MCF 10A (cell line): ENCODE measurements at places on chromosomes 13 and 19.

DNA sequence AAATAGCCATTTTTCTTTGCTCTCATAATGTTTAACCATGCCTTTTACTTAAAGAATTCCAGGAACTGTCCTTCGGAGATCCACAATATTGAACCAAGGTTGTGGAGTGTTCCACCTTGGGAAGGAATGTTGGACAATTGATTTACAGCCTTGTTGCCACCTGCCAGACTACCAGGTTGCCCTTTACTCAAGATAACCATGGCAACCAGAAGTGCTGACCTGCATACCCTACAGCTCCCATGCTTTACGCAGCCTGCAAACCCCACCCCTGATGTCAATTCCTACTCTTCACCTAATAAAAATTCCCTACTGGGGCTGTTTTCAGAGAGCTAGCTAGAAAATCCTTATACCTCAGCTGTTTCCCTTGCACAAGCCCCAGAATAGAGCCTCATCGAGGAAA is 151.0 kb upstream of the RXFP2 start:
- no peak for DNase-seq

DNA sequence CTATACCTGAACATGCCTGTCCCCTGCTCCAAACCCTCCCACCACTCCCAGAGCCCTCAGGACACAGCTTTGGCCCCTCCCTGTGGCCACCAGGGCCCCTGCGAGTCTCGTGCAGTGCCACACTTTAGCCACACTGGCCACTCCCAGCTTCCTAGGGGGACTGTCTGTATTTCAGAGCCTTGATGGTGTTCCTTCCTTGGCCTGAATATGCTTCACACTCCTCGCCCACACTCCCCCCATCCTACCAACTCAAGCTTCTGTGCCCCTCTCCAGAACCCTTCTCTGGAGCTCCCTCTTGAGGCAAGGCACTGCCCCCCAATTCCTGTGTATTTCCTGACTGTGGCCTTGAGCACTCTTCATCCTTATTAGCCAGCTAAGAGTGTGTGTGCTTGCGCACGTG is 80.2 kb downstream of the DPF1 start:
- DNase-seq = no peak

- DNase-seq = no peak
Observed at GRCh38 chr19:18098891-18099622, 1.5 kb downstream of the MAST3 start.

- DNase-seq = no peak
Observed at GRCh38 chr13:90201202-90201601, 1146.3 kb upstream of the MIR17HG start.

GRCh38 chr19:38478273-38478971 is 44.9 kb downstream of the RYR1 start:
- peak; percentile 28 for DNase-seq

- peak; percentile 97 for DNase-seq
Observed at GRCh38 chr13:51520524-51520923, 63.7 kb upstream of the WDFY2 start.

- no peak for DNase-seq
Observed at GRCh38 chr19:38861368-38861767, 11.6 kb upstream of the HNRNPL start.

DNA sequence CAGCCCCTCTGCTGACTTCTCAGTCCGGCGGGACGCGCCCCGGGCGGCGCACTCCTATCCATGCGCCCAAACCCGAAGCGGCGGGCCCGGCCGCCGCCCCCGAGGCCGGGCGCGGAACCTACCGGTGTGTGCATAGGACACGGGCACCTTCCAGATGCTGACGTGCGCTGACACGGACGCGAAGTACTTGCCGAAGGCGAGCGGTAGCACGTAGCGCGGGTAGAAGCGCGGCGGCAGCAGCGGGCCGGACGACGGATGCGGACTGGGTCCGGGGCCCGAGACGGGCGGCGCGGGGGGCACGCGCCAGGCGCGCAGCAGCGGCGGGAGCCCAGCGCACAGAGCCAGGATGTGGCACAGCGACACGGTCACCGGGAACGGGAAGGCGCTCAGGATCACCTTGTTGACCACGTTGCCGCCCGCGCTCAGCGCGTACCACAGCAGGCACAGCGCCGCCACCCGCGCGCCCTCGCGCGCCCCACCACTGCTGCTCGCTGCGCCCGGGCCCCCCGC is 338 bp downstream of the SLC35E1 start:
- no peak for DNase-seq

GRCh38 chr19:738509-739128 is 12.3 kb upstream of the MISP start:
- no peak for DNase-seq

DNA sequence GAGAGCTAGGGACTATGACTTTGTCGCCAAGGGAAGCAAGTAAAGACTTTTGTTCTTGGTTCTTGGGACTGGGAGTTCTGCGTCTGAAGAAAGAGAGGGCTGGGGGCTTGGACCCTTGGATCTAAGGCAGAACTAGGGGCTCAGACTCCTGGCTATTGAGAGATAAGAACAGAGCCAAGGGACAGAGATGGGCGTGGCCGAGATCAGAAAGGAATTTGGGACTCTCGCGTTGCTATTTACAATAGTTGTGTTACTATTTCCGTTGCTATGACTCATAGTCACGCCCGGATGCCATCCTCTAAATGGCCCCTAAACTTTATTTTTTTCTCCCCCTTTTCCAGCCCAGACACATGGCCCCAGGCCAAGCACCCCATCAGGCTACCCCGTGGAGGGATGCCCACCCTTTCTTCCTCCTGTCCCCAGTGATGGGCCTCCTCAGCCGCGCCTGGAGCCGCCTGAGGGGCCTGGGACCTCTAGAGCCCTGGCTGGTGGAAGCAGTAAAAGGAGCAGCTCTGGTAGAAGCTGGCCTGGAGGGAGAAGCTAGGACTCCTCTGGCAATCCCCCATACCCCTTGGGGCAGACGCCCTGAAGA is 759 bp downstream of the PPP1R15A start:
- DNase-seq = peak; percentile 95

- peak; percentile 39 for DNase-seq
Observed at GRCh38 chr19:2636897-2637683, 65.4 kb downstream of the GNG7 start.

DNA sequence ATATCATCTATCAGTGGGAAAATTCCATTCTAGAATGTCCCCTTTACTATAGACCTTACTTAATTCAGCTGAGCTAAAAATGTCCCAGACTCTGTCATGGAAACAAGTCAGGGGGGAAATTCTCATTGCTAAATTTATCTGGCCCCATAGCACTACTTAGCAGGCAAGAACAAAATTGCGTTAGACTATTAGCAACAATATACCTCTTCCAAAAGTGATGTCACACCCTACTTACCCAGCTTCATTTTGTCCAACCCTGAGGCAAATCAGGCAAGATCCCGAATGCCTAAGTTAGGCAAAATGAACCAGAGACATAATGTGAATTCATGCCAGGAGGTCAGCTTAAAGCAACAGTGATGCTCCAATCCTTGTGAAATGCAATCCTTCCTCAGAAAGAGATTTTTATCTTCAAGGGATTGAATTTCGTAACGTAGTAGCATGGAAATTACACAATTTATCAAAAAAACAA is 93.7 kb downstream of the FRY start:
- DNase-seq = peak; percentile 95

GRCh38 chr13:78979349-78979748 is 320.4 kb upstream of the OBI1 start:
- no peak for DNase-seq

- no peak for DNase-seq
Observed at GRCh38 chr13:109182777-109183465, 553.5 kb downstream of the MYO16 start.

DNA sequence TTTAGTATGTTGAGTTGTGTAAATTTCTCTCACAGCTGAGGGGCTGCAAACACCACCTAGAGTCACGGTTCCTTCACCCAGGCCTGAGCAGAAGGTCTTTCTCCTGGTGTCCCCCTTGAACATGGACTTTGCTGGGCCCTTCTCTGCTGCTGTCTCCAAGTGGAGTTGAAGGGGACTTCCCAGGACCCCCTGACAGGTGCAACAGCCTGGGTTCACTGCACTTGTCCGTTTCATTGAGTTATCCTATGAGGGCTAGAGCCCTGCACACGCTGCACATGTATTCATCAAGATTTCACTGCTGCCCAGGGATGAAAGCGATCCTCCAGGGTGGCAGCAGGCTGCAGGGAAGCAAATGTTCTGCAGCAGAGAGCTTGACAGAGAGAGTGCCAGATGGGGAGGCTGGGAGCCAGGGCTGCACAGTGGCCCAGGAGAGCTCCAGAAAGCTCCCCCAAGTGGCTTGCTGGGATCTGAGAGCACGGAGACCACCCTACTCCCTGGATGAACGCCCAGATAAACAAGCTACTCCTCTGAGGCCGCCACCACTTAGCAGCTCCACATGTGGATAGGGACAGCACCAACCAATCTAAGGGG is 10.3 kb downstream of the TMEM272 start:
- no peak for DNase-seq

DNA sequence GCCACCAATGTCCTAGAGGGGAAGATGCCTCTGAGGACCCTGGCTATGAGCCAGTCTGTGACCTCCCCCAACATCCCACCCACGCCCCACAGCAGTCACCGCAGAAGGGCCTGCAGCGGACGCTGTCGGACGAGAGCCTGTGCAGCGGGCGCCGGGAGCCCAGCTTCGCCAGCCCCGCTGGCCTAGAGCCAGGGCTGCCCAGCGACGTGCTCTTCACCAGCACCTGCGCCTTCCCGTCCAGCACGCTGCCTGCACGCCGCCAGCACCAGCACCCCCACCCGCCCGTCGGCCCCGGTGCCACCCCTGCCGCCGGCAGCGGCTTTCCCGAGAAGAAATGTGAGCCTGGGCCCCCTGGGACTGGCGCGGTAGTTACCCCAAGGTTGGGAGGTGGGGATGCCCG is 30.6 kb downstream of the DPF1 start:
- DNase-seq = no peak

- no peak for DNase-seq
Observed at GRCh38 chr13:21501686-21502085, 42.6 kb upstream of the ZDHHC20 start.

DNA sequence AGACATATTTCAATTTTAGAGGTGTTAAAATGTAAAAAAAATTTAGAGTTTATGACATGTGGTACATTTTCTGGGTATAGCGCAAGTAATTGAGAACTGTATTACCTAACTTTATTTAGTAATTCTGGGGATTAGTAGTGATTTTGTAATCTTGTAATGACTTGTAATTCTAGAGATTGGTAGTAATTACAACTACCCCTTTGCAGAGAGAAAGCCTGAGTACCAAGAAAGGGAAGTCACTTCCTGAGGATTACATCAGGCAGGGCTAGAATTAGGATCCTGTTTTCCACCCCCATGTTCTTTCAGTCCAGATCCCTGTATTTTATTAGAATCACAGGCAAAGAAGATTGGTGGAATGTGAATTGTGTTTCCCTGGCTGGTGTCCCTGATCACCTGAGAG is 274.9 kb downstream of the KCNRG start:
- DNase-seq = no peak

- no peak for DNase-seq
Observed at GRCh38 chr13:77807431-77808135, 110.1 kb downstream of the SLAIN1 start.

DNA sequence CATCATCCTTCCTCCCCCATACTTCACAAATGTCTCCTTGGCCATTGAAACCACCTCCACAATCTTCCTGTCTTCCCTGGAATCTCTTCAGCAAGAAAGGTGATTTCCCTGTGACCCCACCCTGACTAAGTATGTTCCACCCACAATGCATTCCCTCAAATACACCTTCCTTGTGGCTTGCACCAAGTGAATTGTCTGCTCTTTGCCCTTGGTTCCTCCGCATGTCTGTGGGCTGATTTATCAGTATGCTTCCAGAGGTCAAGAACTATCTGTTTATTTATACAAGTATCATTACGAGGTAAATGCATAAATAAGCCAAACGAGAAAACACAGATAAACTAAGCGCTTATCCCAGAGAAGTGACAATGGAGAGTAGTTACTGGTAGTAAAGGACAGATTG is 45.4 kb upstream of the POMP start:
- DNase-seq = no peak

DNA sequence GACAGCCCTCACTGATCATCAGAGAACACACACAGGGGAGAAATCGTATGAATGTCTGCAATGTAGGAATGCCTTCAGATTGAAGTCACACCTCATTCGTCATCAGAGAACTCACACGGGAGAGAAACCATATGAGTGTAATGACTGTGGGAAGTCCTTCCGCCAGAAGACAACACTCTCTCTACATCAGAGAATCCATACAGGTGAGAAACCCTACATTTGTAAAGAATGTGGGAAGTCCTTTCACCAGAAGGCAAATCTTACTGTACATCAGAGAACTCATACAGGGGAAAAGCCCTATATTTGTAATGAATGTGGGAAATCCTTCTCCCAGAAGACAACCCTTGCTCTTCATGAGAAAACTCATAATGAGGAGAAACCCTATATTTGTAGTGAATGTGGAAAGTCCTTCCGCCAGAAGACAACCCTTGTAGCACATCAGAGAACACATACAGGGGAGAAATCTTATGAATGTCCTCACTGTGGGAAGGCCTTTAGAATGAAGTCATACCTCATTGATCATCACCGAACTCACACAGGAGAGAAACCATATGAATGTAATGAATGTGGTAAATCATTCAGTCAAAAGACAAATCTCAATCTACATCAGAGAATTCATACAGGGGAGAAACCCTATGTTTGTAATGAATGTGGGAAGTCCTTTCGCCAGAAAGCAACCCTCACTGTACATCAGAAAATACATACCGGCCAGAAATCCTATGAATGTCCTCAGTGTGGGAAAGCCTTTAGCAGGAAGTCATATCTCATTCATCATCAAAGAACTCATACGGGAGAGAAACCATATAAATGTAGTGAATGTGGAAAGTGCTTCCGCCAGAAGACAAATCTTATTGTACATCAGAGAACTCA is 32.5 kb downstream of the ZNF567 start:
- no peak for DNase-seq

DNA sequence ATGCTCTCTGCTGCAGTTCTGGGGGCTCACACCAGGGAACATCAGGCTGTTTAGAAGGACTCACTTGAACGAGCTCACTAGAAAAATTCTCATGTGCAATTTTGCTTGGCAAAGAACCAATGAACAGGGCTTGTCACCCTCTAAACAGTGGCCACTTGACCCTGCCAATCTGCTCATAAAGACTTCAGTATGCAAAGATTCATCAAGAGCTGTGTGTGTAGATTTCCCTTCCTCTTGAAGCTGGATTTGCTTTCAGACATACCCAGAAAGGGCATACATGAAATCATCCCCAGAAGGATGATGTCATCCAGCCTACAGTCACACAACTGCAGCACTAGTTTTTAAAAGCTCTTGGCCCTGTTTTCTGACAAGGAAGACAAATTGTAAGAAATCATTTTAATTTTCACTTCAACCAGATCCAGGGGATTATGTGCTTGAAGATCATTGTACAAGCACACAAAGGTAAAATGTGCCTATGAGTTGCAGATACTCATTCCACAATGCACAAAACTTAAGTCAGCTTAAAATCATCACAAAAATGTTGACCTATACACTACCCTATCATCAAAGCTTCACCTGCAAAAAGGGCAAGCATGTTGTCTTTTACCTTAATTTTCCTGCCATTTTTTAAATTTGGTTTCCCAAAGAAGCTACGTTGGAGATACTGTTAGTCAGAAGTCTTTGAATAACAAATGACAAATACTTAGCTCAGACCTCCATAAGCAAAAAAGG is 5.2 kb upstream of the STK24 start:
- DNase-seq = no peak

- peak; percentile 45 for DNase-seq
Observed at GRCh38 chr19:1590641-1591397, 1.8 kb downstream of the MBD3 start.
